ENCODE measurements at places on chromosomes 1 and 21. TPM values are rescaled to one million over a fixed set of nuclear protein-coding genes. Genes with fewer than 3 reads are reported as not detected.

The HMGCS2 gene
- not detected for total RNA-seq

DNA sequence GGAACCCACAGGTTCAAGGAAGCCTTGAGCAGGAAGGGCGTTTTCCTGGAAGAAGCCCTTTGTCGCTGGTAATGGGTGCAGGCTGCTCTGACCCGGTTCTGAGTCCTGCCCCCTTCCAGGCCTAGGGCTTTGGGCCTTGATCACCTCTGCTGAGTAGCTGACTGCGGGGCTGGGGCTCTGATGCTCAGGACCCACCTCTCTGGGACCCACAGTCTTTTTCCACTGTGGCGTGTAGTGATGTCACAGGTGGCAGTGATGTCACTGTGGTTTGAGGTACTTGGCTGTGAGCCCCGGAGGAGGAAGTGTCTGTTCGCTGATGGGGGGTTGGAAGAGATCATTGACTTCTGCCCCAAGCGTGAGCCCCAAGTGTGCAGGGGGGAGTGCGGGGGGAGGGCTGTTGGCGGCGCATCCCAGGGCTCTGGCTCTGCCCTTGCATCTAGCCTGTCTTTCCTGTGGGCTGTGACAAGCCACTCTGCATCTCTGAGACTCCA, 6.9 kb downstream of the TNFRSF1B start:
- DNase-seq = peak; percentile 87
- peak overlapping the region; percentile 65 for H3K4me3 ChIP-seq
- peaks cover 10% of the 10 kb centered on the region for H3K36me3 ChIP-seq
- peak overlapping the region; percentile 100 for H3K27ac ChIP-seq
- H3K4me1 ChIP-seq = peaks cover 80% of the 10 kb centered on the region

DNA sequence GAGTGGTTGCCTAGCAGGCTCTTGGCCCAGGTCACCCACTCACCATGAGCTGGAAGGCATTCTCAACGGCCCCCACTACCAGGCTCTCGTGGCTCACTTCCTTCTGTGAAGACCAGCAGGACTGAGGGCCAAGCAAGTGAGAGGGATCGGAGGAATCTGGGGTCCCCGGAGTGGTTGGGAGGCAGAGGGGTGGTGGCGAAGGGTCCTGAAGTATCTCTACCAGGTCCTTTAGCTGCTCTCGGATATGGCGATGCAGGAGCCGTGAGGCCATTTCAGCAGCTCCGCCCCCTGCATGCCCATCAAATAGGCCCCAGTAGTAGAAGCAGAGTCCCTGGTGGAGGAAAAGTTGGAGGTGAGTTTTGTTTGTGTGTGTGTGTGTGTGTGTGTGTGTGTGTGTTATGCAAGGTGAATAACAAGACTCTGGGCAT, 2.4 kb downstream of the PPM1J start:
- no peak for DNase-seq
- peaks cover 15% of the 10 kb centered on the region for H3K4me1 ChIP-seq
- H3K4me3 ChIP-seq = no peak overlapping the region

The KCNJ9 gene
- total RNA-seq = not detected
